ENCODE measurements at places on chromosomes 2 and 18.
A peak's percentile ranks its signal among the peaks of the same experiment; 100 is the strongest.

- DNase-seq: no peak
Observed at GRCh38 chr2:9484533-9484932, 10.2 kb downstream of the IAH1 start.

DNA sequence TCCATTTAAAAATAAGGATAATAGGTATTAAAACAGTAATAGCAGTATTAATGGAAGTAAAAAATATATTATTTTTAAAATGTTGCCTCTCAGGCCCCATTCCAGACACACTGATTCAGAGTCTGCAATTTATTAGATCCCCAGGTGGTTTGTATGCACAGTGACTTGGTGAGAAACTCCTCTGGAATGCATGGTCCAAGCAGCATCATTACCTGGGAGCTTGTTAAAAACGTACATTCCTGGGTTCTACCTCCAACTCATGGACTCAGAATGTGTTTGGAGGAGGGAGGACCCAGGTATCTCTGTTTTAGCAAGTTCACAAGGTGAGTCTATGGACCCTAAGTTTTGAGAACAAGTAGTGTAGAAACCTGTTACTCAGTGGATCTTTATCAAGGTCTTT lies 95.6 kb downstream of the ITGA4 start:
- peak; percentile 52 for DNase-seq

DNA sequence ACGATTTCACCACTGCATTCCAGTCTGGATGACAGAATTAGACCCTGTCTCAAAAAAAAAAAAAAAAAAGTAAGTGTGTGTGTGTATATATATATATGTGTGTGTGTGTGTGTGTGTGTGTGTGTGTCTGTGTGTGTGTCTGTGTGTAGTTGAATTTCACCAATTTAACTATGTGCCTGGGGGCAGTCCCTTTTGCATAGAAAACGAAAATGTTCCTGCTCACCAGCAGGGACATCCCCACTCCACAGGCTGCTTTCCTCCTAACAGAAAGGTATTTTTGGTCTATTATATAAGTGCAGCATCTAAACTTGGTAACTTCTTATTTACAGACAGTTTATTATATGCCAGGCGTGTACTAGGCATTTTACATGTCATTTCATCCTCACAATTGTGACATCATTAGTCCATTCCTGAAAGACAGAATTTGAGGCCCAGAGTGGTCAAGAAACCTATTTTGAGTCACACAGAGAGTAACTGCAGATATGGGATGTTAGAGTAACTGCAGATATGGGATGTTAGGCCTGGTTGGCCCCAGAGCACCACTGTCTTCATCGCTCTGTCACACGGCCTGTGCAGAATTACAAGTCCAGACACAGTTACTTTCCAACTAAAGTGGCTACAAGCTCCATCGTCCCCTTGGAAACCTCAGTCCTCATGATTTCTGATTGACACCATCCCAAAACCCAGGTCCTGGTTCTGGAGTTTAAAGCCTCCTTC lies 9.3 kb upstream of the TTL start:
- no peak for DNase-seq

DNA sequence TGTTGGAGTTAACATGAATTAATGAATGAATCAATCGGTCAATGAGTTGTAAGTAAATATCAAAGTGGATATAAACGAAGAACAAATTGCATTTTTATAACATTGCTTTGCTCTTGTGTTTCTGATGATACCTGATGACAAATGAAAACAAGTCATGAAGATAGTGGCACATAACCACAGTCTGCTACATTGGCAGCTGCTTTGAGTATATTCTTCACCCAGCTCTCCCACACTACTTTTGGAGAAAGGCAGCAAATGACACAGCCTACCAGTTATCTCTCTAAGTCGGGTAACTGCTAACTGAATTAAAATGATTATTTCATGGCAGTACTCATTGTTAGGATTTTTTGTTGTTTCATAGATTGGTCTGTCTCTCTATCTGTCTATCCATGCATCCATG lies 76.8 kb downstream of the COL5A2 start:
- DNase-seq: no peak

DNA sequence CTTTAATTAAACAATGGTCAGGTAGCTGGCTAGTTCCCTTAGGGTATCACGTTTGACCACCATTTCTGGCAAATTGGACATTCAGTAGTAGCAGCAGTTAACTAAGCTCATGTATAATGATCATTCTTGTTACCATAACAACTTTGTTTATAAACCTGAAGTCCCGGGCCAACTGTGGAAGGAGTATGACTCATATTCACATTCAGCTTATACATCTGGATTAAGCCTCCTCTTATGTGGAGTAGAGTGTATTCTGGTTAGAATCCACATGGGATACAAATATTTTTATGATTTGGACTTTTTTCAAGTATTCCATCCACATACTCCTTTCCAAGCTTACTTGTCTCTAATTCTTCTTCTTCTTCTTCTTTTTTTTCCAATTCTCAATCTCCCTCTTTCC lies 70.3 kb upstream of the ZSWIM2 start:
- DNase-seq: no peak

GRCh38 chr2:96945014-96945413 lies 41.4 kb downstream of the FAM178B start:
- DNase-seq: no peak

DNA sequence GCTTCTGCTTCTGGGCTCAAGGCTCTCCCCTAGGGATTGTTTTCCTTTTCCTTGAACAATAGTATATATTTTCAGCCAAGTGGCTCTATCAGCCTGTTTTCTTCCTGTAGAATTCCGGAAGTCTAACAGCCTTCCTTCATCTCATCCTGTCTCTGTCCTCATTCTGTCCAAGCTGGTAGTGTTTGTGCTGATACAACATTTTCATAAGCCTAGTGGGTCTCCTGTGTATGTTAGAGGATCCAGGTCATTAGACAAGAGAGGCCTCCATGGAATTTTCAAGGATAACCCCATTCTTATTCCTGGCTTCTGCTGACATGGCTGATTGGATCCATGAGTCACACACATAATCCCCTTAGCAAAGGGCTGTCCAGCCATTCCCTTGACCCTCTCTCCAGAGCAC lies 467.6 kb downstream of the PTPRM start:
- DNase-seq: no peak

GRCh38 chr2:176112375-176113302 lies 3.9 kb upstream of the HOXD10 start:
- DNase-seq: no peak

- DNase-seq: no peak
Observed at GRCh38 chr18:36330435-36331052, 33.0 kb downstream of the FHOD3 start.

DNA sequence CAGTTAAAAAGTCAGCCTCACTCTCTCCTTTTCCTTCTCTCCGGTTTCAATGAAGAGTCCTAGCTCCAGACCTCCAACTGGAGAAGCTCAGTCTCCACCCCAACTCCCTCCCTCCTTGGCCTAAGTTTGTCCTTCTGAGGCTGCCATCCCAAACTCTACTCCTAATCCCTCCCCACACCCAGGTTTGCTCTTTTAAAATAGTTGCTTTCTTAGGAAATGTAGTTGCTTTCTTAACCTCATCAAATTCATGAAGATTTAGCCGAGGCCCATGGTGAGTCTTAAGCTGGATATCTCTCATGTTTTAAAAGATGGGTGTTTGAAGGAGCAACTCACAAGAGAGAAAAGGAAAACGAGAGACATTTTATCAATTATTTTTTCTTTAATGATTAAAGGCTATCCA lies 937 bp upstream of the LANCL1 start:
- DNase-seq: peak; percentile 34

GRCh38 chr18:73768043-73768442 lies 379.6 kb downstream of the FBXO15 start:
- DNase-seq: no peak

DNA sequence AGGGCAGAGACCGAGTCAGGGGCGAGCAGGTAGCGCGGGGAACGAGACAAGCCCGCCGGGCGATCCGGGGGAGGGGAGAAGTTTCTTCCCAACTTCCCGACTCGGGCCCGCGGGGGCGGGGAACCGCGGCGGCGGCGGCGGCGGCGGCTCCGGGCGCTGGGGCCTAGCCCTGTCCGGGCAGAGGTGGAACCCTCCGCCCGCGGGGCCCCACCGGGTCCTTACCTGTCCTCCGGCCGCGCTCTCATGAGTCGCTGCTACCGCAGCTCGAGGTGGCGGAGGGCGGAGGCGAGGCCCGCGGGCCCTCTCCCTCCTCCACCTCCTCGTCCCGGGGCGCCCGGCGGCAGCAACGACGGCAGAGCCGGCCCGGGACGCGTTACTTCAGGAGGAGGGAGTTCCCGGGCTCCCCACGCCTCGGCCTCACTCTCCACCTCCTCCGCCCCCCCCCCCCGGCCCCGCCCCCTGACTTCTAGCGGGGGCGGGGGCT lies at the start of gene YES1:
YES1 (minus strand) TSS at position 351 of the 484 bp plus-strand sequence. CDS start 55,415 bp downstream, outside the sequence.
- DNase-seq: no peak

DNA sequence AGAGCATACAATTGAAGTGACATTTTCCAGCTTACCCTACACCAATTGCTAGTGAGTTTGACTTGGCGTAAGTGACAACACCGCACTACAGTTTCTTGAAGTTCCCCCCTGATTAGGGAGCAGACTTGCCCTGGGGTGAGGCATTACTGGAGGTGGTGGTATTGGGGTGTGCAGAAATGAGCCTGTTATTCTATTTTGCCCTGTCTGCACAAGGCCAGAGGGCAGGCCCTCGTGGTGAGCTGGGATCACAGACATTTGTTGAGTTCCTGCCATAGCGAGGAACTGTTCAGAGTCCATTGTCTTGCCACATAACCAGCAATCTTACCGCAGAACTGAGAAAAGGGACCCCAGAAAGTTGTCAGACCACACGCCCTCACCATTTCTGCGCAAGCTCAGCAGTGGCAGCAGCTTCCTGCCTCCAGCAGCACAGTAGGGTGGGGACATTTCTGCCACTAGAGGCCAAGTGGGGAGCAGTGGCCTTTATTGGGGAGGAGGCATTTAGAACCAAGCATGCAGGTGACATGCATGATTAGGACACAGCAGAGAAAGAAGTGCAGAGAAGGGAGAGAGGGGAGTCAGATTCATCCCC lies 103.6 kb upstream of the BCL2L11 start:
- DNase-seq: no peak
